ENCODE measurements at places on chromosomes 7 and 10.

DNA sequence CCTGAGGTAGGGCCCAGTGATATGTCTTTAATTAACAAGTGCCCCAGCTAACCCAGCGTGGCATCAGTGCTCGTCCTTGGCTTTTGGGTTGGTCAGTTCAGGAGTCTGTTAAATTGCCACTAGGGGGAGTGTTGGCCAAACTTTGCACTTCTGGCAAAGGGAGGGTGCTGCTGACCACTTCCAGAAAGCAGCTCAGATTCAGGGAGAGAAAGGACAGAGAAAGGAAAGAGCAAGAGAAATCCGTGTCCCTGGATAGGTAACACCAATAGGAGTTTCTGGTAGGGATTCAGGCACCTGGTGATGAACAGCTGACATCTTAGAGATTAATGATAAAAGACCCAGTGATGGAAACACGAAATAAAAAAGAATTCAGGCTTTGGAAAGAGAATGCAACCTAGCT, 243.1 kb upstream of the AOAH start:
- no peak for DNase-seq

DNA sequence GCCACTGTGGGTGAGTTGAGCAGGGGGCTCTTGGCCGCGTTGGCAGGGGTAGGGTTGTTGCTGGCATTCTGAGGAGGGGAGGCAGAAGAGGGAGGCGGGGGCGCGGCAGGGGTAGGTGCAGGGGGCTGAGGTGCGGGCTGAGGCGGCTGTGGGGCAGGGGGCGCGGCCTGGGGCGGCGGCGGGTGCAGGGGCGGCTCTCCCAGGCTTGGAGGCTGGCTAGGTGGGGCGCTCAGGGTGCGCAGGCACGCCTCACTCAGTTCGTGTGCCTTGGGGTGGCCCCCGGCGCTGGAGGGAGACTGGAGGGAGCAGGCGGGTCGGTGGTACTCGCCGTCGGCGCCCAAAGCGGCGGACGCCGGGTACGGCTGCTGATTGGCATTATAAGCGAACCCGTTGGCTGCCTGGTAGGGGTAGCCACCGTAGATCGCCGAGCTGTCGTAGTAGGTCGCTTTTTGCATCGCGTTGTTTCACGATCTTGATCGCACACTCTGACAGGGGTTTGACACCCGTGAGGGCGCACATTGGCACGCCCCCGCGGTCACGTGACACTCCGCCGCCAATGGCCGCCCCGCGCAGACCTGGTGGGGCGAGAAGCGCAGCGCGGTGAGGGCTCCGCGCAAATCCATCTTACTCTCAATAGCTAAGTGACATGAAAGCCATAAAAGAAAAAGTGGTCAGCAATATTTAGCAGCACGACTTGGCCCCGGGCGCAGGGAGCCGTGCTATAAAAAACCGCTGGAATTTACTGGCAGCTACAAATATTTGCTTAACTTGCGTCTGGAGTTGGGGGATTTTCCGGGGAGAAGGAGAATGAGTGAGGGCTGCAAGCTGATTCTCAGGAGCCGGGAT, 7.9 kb upstream of the HOXA2 start:
- DNase-seq: no peak

DNA sequence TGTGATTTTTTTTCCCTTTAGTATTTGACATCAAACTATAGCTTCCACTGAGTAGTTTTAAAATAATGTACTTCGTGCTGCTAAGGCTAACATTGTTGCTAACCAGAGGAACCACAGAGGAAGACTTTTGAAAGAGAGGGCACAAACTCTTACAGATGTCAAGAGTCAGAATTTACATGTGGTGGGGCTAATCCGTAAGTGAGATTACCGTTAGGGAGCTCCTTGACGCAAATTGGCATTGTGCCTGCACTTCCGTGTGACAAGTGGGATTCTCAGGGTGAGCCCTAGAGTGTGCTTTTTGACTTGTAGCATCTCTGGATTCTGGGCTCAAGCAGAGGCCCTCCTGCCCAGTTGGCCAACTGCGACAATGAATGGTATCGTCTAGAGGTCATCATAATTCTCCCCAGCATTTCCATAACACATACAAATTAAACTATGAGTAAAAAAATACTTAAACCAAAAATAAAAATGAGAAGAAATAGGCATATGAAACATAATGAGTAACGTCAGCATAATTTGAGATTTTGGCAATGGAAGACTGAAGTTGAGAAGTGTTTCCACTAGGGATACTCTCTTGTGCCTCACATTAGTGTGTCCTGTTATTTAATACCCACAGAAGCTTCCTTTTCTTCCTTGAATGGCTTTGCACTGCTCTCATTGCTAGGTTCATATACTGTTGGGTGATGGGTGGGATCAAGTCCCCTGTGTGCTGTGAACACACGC, 164.0 kb downstream of the SDK1 start:
- DNase-seq: no peak

DNA sequence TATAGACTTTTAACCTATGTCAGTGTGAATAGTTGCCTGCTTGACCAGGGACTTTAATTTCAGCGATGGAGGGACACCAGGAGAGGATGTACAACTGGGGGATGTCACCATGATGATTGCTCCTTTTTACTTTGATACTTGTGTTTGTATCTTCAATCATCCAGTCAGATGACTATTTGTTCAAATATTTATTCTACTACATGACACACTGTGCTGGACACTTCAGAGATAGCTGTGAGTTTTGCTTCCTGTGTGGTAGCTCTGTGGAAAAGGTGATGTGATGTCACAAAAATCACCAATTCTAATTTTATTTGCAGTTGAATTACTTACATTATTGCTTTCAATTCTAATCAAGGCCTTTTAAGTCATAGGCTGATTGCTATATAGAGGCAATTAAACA, 62.7 kb upstream of the CREB5 start:
- no peak for DNase-seq

GRCh38 chr10:69629897-69630650, at the start of gene FAM241B:
TSS of gene FAM241B (plus strand) at chr10:69630247. CDS start at chr10:69631744, 1,497 bp downstream.
- no peak for DNase-seq

DNA sequence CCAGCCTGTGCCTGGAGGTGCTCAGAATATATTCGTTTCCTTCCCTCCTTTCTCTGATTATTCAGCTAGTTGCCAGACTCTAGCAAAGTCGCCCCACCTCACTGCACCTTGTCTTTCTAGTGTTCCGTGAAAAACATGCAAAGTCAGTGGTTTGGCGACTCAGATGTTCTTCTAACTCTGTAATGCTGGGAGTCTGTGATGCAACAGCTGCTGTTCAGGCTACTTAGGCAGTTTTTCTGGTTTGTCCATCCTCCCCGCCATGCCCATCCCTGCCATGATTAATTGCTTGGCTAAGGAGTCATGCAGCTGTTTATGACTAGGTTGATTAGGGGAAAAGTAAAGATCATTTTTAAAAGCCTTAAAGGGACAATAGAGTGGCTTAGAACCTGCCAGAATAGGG, 99.4 kb downstream of the MTPN start:
- no peak for DNase-seq
